ENCODE measurements at places on chromosomes 7 and 10.

GRCh38 chr10:132632091-132632561 lies 94.5 kb downstream of the INPP5A start:
- DNase-seq = no peak

DNA sequence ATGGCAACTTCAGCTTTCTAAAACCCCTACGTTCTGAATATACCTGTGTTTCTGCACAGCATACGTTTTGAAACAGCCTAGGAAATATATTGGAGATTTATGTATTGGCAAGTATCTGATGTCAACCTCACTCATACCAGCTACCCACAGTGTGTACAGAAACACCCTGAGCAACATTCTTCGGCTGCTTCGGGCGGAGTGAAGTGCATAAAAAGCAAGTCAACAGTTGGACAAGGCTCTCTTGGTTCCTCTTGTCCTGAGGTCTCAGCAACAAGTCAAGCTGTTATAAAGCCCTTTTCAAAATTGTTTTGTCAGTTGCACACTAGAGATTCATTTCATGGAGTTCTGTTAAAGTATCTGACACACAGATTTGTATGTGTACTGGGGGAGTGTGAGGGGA lies 40.0 kb upstream of the PAPSS2 start:
- no peak for DNase-seq

DNA sequence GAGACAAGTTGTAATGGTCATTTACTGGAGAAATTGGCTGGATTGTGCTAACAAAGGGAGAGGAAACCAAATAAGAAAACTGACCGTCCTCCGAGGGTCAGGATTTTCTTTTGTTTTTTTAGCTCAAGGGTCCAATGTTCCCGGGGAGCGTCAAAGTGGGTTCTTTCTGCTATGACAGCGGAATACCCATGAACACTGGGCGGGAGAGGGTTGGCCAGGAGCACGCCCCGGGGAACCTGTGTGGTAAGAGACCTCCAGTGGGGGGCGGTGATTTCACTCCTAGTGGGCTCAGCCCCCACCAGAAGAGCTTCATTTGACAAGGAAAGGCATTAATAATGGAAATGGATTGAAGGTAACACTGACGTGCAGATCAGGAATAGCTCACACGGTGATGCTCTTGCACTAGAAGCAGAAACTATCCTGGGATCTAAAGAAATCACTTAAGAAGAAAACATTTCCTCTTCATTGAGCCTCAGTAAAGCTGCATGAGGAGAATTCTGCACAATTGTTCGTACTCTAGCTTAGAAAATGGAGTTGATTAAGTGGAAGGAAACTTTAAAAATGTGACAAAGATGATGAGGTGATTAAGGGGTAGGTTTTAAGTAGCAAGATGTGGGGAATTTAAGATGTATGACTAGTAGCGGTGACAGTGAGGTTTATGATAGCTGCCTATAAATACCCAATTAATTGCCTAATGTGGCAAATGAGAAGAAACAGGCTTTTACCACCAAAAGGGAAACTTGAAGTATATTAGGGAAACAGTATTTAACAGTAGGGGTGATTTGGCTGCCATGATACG lies 627.2 kb downstream of the SUGCT start:
- DNase-seq = no peak

GRCh38 chr7:106823631-106824030 lies 41.5 kb upstream of the PIK3CG start:
- DNase-seq = no peak

DNA sequence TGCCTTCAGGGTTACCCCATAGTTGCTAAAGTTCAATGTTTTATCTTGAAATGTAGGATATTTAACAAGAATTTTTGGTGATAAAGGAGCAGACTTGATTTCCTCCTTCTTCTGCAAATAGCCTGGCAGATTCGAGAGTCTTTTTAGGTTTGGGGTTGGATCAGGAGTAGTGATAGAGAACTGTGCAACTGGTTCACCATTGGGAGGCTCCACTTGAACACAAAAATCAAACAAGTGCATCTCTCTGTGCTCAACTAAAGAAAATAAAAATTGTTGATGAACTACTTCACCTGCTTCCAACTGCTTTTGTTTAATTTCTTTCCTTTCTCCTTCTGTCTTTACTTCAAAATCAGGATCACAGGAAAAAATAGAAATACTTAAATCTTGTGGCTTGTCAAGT lies 58.5 kb downstream of the MACC1 start:
- no peak for DNase-seq

- no peak for DNase-seq
These were observed 341.9 kb downstream of the PLXDC2 start for GRCh38 chr10:20158086-20158485.

DNA sequence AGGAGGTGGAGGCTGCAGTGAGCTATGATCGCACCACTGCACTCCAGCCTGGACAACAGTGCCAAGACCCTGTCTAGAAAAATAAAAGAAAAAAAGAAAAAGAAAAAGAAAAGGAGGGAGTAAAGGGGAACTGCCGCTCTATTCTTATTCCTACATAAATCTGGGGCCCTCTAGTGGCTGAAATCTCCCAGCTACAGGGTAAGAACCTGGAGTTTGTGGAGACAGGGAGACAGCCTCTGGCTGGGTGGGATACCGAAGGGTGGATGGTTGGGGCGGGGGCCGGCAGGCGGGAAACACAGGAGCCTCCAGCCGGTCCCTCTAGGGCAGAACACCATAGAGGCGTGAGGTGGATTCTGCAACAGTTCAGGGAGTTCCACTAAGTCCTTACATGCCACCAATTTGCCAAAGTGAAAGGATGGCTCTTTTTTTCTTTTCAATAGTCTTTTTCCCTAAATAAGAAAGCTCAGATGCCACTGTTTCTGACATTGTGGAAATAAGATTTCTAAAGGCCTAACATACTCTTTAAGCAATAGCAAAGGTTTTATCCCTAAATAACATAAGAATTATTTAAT lies 117.3 kb downstream of the SVIL start:
- no peak for DNase-seq

GRCh38 chr7:105678811-105679495 lies 97.7 kb upstream of the EFCAB10 start:
- no peak for DNase-seq
